ENCODE measurements at places on chromosomes 16 and 17. TPM values are rescaled to one million over a fixed set of nuclear protein-coding genes. Genes with fewer than 3 reads are reported as not detected.

Gene USP43
- 2.0 TPM for total RNA-seq

DNA sequence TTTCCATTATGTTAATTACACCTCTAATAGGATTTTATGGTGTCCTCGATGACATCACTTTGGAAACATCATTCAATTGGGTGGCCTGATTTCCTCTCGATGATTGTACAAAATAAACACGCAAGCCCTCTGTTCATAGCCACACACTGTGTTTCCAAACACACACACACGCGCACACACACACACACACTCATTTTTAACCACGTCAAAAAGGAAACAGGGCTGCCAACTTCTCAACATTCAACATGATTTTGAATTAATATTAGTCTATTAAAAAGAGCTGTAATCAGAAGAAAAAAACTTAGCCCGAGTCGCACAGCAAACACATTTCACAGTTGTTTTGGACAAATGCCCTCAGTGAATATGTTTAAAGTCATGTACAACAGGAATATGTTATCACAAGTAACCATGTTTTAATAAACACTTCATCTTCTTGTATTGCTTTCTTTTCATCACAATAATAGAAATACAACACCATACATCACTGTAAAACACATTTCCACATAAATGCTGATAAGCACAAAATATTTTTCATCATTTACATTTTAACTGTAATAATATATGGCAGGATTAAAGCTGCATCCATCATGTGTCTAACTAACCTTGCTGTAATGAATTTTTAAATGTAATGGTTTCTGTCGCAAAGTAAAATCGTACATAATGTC, 219.1 kb upstream of the IRX3 start:
- no peak overlapping the region for H3K4me3 ChIP-seq
- H3K4me1 ChIP-seq: peaks cover 65% of the 10 kb centered on the region
- H3K27ac ChIP-seq: no peak overlapping the region
- DNase-seq: no peak
- peaks cover 2% of the 10 kb centered on the region for H3K36me3 ChIP-seq

GRCh38 chr17:2925011-2925410, 128.8 kb downstream of the RAP1GAP2 start:
- H3K36me3 ChIP-seq: no peaks in the 10 kb centered on the region
- DNase-seq: no peak
- peaks cover 11% of the 10 kb centered on the region for H3K27me3 ChIP-seq
- peaks cover 6% of the 10 kb centered on the region for H3K4me1 ChIP-seq

DNA sequence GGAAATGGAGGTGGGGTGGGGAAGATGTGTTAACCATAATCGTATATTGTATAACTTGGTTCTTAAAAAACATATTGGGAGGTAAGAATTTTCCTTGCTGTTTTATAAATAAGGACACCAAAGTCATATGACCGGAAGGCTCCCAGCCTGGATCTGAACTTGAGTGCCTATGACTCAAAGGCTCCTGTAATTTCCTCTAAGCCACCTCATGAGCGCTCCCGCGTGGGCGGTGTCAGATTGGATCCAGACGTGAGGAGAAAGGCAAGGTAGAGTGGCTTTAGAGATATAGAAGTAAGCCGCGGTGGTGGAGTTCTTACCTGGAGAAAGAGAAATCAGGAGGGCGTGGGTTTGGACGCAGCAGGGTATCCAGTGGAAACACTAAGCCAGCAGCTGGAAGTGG, 196.2 kb upstream of the NLRP1 start:
- peaks cover 6% of the 10 kb centered on the region for H3K4me1 ChIP-seq
- no peak for DNase-seq
- no peaks in the 10 kb centered on the region for H3K27me3 ChIP-seq

Gene PRAC1
- total RNA-seq: not detected

DNA sequence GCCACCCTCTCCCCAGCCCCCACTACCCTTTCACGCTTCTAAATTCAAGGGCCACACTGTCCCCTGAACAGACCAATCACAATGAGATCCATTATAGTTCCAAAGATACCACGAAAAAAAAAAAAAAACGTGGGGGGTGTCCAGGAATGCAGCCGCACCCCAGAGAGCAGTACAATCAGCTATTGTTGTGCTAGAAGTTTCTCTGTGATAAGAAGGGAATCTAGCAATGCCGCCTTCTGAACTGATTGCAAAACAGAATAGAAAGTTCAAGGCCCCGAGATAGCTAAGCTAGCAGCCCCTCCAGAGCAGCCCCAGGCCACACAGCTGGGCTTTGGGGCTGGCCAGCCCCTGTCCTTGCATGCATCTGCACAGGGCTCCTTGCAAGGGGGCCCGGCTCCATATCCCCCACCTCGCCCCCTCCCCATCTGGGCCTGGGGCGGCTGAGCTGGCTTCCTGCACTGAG, 86.9 kb upstream of the CBX4 start:
- peaks cover 23% of the 10 kb centered on the region for H3K27me3 ChIP-seq
- no peaks in the 10 kb centered on the region for H3K36me3 ChIP-seq

DNA sequence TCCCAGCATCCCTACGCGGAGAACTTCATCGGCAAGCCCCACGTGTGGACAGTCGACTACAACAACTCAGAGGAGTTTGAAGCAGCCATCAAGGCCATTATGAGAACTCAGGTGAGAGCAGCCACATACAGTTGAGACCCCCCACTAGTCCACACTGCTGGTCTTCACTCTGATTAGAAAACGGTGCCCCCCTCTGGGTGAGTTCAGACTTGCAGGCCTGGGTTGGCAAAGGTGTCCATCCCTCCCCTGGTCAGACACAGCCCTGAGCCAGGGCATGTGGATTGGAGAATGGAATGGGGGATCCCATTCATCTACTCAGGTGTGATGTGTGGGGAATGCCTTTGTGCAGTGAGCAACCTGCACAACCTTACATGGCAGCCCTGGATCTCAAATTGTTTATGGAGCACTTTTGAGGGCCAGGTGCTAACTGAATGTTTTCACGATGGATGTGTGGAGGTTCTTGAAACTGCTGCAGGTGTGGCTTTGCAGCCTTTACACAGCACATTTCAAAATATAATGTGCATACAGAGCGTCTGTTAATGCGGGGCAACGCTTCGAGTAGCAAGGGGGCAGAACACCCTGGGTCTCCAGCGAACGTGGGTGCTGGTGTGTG, 72.6 kb downstream of the MGAT5B start:
- H3K4me1 ChIP-seq: no peaks in the 10 kb centered on the region
- no peak for DNase-seq
- H3K27ac ChIP-seq: no peak overlapping the region

DNA sequence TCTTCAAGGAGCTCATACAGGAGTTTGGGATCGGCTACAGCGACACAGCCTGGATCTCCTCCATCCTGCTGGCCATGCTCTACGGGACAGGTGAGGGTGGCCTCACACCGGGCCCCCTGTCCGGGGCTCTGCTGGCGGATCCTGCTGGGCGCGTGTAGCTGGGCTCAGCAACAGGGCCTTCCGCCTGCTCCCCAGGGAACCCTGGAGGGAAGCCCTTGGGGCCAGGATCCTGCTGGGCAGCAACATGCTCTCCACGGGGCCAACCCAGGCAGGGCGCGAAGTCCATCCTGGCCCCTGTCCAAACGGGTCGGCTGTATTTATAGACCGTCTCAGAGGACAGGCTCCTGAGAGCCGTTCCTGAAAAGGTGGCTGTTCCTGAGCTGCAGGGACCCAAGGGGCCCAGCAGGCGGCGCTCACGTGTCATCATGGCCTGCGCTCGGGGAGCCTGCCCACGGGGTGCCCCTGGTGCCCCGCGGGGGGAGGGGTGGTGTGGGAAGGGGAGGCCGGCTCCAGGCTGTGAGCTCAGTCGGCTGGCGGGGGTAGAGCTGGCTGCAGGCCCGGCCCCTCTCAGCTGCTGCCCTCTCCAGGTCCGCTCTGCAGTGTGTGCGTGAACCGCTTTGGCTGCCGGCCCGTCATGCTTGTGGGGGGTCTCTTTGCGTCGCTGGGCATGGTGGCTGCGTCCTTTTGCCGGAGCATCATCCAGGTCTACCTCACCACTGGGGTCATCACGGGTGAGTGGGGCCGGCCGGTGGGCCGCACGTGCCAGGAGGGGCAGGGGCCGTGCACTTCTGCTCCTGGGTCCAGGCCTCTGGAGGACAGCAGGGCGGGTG, 7.5 kb downstream of the SLC16A3 start:
- no peaks in the 10 kb centered on the region for H3K4me1 ChIP-seq
- DNase-seq: peak; percentile 68
- H3K4me3 ChIP-seq: no peak overlapping the region

- DNase-seq: peak; percentile 45
- no peaks in the 10 kb centered on the region for H3K27me3 ChIP-seq
- H3K36me3 ChIP-seq: no peaks in the 10 kb centered on the region
- H3K4me1 ChIP-seq: no peaks in the 10 kb centered on the region
Measured at GRCh38 chr17:76458580-76459490, 5.9 kb upstream of the UBE2O start.

DNA sequence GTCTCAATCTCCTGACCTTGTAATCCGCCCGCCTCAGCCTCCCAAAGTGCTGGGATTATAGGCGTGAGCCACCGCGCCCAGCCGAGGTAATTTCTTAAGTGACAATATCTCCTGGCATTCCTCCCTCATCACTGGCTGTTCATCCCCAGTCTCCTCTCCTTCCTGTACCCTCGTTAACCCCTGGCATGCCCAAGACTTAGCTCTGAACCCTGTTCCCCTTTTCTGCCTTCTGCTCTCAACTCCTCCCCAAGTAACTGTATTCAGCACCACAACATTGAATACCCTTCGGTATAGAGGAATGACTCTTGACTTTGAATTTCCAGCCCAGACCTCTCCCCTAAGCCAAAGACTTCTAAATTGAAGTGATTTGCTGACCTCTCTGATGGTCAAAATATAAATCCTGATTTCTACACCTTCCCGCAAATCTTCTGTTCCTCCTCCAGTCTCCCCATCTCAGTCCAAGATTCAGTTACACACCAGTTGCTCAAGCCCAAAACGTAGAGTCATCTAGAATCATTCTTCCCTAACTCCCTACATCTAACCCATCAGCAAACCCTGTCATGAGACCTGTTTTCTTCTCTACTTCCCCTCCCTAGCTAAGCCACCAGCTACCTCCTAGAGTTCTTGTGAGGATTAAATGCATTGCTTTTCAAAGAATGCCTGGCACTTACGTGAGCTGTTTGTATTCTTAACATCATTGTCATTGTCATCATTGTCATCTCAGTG, 14.8 kb downstream of the PMP22 start:
- peaks cover 16% of the 10 kb centered on the region for H3K4me1 ChIP-seq
- peaks cover 14% of the 10 kb centered on the region for H3K36me3 ChIP-seq
- no peaks in the 10 kb centered on the region for H3K27me3 ChIP-seq
- no peak for DNase-seq
- no peak overlapping the region for H3K27ac ChIP-seq
- no peak overlapping the region for H3K4me3 ChIP-seq

- peaks cover 17% of the 10 kb centered on the region for H3K4me1 ChIP-seq
- no peak for DNase-seq
- no peaks in the 10 kb centered on the region for H3K36me3 ChIP-seq
Measured at GRCh38 chr17:80992948-80993624, 1.4 kb downstream of the CHMP6 start.

GRCh38 chr17:7627250-7628121, at the start of gene SAT2:
Gene SAT2 (minus strand): TSS chr17:7627821. CDS start chr17:7627635, 186 bp downstream.
- no peaks in the 10 kb centered on the region for H3K27me3 ChIP-seq
- peaks cover 3% of the 10 kb centered on the region for H3K36me3 ChIP-seq
- peak within 1 kb of the TSS; percentile 90 for H3K4me3 ChIP-seq
- H3K27ac ChIP-seq: peak within 1 kb of the TSS; percentile 96

DNA sequence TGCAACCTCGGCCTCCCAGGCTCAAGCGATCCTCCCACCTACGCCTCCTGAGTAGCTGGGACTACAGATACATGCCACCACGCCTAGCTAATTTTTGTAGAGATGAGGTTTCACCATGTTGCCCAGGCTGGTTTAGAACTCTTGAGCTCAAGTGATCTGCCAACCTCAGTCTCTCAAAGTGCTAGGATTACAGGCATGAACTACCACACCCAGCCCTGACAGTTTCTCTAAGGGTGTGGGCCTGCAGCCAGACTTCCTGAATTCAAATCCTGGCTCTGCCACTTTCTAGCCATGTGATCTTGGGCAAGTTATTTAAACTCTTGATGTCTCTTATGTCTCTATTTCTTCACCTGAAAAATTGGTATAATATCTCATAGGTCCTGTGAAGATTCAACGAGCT, 5.6 kb downstream of the CUEDC1 start:
- peaks cover 4% of the 10 kb centered on the region for H3K36me3 ChIP-seq
- H3K27ac ChIP-seq: peak overlapping the region; percentile 81
- peaks cover 78% of the 10 kb centered on the region for H3K4me1 ChIP-seq

Gene PRR29
- total RNA-seq: 1.4 TPM

Gene CRHR1
- 0.41 TPM for total RNA-seq

GRCh38 chr16:10076037-10076436, 106.2 kb downstream of the GRIN2A start:
- H3K27ac ChIP-seq: no peak overlapping the region
- no peak overlapping the region for H3K4me3 ChIP-seq
- H3K27me3 ChIP-seq: peaks cover 8% of the 10 kb centered on the region
- no peak for DNase-seq
- H3K36me3 ChIP-seq: no peaks in the 10 kb centered on the region

DNA sequence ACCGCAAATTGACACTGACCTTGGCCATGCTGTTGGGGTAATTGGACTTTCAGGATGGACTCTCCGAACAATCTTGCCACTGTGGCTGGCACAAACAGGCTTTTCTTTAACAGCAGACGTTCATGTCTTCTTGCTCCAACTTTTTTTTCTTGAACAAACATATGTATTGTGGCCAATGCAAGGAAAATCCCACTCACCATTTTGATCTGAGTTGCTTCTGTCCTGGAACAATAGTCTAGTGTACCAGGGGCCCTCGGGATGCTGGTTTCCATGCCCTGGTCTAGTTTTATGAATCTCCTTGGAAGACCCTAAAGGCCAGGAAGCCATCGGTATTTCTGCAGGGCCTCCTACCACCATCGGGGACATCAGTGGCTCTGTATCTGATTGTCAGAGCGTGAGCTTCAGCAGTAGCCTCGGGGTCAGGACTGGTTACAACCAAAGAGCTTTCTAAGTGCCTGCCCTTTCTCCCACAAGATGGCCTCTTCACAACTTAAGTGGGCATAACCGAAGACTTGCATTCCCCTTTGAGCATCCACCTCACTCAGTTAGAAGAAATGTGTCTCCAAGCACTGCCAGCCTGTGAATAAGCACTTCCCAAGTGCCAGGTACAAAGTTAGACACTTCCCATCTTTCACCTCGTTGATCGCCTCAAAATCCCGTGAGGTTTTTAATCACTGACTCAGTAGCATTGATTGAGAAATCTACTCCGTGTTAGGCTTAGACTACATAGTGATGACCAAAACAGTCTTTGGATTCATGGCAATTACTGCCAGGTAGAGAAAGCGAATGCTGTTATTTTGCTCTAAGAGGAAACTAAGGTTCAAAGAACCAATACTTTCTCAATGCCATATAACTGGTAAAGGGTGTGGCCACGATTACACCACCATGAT, 87.0 kb upstream of the TBX2 start:
- H3K27ac ChIP-seq: peak overlapping the region; percentile 63
- H3K4me3 ChIP-seq: peak overlapping the region; percentile 40
- DNase-seq: no peak
- peaks cover 59% of the 10 kb centered on the region for H3K4me1 ChIP-seq

Data from neural crest cell (in vitro differentiated cells).